Omental fat pad (tissue), 4 donors: ENCODE measurements at places on chromosomes 13 and 19.

- DNase-seq = no peak
Observed at GRCh38 chr19:17557466-17557865, 2.0 kb downstream of the COLGALT1 start.

DNA sequence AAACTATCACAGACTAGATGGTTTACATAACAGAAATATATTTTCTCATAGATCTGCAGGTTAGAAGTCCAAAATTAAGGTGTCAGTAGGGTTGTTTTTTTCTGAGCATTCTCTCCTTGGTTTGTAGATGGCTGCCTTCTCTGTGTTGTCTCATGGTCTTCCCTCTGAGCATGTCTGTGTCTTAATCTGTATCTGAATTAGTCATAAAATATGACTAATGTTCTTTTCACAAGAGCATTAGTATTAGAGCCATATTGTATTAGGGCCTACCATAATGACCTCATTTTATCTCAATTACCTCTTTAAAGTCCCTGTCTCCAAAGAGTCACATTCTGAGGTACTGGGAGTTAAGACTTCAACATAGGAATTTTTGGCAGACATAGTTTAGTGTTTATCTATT is 77.2 kb upstream of the OBI1 start:
- no peak for DNase-seq

DNA sequence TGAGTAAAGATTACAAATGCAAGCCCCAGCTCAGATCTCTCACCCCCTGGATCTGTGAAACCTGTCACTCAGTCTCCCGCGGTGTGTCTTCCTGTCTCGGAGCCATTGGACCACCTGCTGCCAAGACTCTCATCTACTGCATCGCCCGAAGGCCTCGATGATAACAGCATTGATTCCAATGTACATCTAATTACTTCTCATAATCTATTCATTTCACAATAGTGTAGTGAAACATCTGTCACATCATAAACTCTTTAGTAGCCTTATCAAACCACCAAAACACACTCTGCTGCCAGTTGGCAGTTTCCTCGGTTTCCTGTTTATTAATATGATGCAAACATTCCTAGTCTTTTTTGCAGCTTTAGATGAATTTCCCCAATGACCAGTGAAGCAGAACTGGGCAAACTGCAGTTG is 220.3 kb downstream of the POU4F1 start:
- no peak for DNase-seq

GRCh38 chr13:40874138-40874779 is 84.8 kb downstream of the SLC25A15 start:
- no peak for DNase-seq

DNA sequence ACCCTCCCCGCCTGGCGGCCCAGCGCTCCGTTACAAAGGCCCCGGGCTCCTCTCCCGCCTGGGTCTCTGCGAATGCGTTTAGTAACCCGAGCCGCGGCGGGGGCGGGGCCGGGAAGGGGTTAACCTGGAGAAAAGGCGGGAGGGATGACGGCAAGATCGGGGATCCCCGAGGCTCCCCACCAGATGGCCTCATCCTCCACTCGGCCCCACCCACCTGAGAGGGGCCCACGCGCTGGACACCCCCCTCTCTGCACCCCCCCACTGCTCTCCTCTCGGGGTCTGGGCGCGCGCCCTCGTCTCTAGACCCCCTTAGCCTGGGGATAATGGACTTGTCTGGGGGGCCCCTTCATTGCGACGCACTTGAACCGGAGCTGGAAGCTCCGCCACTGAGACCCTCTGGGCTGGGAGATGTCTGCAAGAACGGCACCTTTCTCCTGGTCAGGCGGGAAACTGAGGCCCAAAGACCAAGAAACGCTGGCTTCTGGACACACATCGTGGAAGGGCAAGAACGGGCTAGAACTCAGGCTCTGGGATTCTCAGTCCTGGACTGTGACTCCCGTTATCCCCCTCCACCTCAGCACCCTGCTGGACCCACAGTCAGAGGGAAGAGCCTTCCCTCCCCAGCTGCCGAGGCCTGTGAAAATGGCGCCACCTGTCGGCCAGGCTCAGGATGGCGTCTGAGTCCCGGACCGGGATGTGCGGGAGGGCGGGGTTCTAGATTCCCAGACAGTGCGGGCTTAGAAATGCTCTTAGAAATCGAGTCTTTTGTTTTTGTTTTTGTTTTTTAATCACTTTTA is 2.9 kb upstream of the LTBP4 start:
- peak; percentile 94 for DNase-seq

GRCh38 chr13:20192158-20192835 is 441 bp downstream of the GJB2 start:
- DNase-seq = no peak

GRCh38 chr13:75461314-75461713 is 20.7 kb downstream of the TBC1D4 start:
- no peak for DNase-seq

- no peak for DNase-seq
Observed at GRCh38 chr13:78098249-78098648, 179.6 kb upstream of the EDNRB start.

DNA sequence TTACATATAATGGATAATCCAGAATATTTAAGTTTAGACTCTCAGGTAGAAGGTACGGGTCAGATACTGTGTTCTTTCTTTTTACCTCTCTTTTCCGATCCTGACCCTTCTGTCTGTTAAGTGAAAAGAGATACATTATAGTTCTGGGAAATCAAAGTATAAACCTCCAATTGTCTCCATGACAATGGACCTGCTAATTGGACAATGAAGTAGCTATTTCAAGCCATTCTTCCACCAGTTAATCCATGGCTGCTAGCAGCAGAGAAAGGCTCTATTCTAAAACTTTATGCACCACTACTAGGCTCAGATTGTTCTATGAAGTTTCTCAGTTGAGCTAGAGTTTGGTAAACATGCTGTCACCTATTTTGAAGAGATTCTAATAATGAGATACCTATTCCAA is 8.3 kb upstream of the NBEA start:
- no peak for DNase-seq

GRCh38 chr13:24076109-24076508 is 84.4 kb upstream of the SPATA13 start:
- DNase-seq = no peak

GRCh38 chr13:33318744-33319143 is 33.2 kb upstream of the STARD13 start:
- DNase-seq = no peak
